ENCODE measurements at places on chromosomes 4 and X. TPM values are rescaled to one million over a fixed set of nuclear protein-coding genes. Genes with fewer than 3 reads are reported as not detected.

KANTR gene
- total RNA-seq = 26.8 TPM

DNA sequence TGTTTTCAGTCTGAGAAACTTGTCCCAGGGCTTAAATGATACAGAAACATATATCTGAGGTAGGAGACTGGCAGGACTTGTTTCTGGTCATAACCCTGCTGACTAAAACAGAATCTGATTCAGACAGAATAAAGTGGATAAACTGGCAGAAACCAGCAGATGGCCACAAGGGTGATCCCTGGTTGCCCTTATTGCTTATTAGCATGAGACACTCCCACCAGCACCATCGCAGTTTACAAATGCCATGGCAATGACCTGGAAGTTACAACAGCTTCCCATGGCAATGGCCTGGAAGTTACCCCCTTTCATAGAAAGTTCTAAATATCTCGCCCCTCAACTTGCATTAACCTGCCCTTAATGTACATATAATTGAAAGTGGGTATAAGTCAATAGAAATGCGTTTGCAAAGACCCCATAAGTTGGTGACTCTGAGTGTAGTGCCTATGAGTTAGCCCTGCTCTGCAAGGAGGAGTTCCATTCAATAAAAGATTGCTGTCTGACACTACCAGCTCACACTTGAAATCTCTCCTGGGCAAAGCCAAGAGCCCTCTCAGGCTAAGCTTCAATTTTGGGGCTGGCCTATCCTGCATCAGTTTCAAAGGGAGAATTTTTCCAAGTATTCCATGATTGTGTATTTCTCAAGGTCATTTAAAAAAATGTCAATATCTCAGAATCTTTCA, 52.9 kb upstream of the PAGE5 start:
- no peak for DNase-seq

DNA sequence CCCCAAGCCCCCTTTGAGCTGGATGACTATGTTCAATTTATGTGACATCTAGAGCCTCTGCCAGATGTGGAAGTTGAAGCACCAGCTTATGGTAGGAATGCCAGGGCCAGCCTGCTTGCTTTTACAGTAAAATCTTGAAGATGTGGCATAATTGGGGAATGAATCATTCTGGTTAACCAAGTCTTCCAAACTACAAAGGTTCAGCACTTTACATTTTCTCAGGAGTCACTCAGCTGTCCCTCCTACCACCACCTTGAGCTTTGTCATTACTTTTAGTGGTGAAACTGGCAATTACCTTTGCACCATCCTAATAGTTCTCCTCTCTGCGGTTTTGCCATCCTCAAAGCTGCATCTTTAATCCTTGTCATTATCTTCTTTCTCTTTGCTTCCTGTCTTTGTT, 172.2 kb downstream of the HS6ST2 start:
- no peak for DNase-seq

NAP1L3 gene
- 0.12 TPM for total RNA-seq

DNA sequence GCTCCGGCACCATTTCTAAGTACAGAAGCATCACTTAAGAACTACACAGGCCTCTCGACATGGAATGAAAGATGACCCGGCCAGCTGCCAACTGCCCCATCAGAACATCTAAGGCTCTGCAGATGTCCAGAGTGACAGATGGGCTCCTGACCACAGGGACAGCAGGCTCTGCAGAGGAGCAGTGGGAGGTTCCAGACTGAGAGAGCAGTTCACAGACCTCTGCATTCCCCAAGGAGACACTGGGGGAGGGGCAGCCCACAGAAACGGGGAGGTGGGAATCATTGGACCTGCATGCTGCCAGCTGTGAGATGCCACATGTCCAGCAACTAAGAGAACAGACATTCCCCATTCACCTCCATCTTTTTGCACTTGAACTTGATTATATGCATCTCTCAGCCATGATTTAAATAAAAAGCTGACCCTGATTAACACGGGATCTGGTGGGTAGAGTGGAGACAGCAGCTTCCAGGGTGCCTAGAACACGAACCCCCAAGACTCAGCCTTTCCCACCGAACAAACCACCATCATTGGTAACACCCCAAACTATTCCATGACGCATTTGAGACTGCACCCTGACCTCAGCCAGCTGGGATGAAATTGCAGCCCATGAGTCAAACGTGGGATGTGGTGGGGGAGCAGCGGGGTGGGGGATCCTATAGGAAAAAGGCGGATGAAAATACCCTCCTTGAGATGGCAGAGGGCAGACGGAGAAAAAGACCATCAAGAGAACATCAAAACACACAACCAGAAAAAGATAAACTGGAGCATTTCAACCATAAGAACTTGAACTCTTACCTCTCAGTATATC, 47.2 kb downstream of the AFAP1 start:
- DNase-seq = no peak

TMEM47 gene
- total RNA-seq = not detected

EGFL6 gene
- not detected for total RNA-seq

- no peak for DNase-seq
Observed at GRCh38 chr4:3321295-3321889, 28.6 kb downstream of the RGS12 start.

DNA sequence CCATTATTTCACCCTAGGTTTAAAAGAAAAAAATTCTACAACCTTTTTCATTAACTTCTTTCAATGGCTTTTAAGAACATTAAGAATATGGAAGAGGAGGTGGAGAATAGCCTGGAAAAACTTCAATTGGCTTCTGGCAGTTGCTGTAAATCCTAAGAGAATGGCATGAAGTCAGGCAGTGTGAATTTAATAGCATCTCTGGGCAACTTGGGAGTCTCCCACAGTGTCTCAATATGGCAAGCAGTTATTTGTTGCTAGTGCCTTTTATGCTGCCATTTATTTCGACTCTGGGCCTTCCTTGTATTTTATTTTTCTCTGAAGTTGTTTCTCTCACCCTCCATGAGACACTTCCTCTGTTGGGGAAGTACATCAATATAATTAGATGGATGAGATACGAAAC, 322.1 kb downstream of the CBLL2 start:
- no peak for DNase-seq

DNA sequence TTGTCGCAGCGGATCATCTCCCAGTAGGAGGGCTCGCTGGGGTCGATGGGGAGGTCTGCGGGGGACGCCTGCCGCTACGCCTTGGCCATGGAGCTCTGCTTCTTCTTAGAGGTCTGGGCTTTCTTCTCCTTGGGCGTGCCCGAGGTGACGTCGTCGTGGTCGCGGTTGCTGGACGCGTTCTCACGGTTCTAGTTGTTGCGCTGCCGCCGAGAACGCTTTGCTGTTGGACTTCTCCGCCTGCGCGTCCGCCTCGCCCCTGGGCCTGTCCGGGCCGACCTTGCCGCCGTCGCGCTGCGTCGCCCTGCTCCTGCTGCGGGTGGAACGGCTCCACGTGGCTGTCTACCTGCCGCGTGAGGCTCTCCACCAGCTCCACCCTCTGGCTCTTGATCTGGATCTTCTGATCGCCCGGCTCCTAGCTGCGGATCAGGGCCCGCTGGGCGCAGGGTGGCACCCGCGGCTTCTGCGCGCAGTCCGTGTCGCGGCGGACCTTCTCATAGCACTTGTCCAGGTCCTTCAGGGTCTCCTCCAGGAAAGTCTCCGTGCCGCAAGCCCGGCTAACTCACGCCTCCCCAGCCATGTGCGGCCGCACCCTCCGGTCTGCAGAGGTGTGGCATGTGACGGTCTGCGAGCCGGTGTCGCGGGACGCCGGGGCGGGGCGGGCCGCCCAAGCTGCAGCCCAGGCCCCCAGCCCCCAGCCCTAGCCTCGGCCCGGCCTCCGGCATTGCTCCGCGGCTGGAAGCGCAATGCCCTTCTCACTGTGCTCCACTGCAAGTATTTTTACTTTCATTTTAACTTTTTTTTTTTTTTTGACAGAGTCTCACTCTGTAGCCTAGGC, 40.5 kb upstream of the OGT start:
- DNase-seq = peak; percentile 60

DNA sequence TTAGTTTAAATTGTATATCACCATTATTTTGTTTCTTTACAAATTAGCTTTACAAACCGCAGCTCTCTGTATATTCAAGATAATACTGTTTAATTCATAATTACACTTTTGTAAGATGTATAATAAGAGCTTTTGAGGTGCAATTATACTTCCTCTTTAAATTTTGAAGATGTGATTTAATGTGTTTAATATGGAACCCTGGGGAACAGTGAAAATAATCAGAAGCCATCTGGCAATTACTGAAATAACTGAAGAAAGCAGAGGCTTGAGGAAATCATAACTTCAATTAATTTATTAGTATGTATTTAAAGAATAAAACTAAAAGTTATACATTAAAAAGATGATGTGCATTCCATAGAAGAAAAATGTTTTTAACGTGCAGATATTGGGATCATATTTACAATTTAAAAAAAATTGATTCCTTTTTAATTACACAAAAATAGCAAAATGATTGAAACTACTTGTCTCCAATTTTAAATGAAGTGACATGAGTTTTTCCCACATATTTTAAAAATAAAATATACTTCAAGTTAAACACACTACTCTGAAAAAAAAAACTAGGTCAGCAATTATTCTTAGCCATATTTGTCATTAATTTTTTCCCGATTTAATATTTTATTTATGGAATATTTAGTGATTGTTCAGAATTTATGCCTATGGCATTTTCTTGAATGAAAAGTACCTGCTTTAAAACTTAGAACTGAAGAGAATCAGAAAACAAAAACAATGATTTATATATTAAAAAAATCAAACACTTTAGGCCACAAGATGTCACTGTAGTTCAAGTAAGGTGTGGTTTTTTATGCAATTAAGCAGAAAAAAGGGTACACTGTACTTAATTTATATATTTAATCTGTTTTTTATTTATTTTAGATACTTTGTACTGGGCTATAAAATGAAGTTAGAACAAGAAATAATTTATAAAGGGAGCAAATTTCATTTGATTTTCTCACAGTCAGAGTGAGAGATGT, 942.7 kb upstream of the NDST4 start:
- DNase-seq = no peak

All from B cell (primary cell).